ENCODE measurements at places on chromosomes 5 and 9.

DNA sequence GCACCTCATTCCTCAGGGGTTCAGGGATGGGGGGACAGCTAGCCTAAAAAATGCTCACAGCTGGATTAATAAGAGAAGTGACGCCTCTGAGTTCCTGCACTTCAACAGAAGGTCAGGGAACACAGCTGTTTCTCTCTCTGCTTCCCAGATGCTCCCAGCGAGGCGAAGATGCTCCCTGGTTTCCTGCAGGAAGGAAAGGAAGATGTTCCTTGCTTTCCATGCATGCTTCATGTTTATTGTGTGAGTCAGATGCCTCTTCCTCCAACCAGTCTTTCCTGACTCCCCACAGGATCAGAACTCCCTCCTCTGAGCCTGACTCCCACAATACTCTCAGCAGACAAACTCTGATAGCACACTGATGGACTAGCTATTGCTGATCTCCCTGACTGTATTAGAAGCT, 71.9 kb downstream of the MFAP3 start:
- no peak for DNase-seq

- DNase-seq: no peak
Observed at GRCh38 chr9:14433351-14434157, 119.6 kb upstream of the NFIB start.

DNA sequence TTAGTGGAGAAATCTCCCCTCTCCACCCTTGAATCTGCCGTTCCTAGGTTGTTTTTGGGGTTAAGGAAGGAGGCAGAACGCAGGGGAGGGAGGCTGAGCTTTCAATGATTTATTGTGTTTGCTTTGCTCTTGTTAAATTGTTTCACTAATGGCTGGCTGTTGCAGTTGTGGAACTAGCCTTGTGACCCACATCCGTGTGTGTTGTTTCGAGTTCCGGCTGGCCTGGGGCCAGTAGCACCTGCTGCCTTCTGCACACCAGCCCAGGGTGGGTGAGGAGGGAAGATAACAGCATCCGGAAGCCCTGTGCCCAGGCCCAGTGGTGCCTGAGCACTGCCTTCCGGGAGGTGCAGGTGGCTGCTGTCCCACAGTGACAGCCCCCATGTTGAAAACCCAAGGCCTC, 3.6 kb downstream of the ERGIC1 start:
- DNase-seq: no peak

DNA sequence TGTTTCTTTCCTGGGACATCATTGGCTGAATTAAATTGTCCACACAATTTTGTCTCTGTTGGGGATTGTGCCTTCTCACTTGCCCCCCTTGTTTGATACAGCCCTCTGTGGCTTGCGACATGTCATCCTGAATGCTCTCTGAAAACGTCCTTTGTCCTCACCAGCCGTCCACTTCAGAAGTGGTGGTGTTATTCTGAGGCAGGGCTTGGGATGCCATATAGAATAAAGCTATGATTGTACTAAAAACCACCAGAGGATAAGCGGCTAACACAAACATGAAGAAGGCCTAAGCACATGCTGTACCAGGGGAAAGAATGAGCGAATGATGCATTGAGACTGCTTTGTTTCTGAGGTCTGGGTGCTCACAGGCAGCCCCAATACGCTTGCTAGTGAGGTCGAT, 3.5 kb upstream of the SNX30 start:
- no peak for DNase-seq

DNA sequence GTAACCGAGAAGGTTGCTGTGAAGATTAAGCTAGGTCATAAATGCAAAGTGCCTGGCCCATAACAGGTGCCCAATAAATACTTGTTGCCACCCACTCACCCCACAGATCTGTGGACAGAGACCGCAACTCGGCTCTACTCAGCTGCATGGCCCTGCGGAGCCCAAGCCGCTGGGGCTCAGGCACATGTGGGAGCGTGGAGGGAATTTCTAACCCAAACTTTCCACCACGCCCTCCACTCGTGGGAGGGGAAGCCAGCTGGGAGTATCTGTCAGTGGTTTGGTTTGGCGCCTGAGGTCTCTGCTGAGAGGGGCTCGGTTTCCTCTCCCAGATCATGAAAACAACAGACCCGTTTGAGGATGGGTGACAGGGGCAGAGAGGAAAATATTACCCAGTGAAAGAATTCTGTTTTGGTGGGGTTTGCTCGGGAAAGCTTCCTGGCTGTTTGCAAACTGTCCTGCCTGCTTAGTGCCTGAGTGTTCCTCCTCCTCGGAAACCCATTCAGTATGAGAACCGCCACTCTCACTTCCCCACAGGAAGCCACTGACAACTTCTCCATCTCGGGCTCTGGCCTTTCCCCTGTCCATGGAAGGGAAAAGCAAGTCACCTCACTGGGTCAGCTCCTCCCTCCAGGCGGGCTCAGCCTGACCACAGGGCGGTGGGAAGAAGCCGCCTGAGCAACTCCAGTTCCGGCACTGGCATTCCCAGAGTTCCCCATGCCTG, 60.1 kb downstream of the RGS3 start:
- no peak for DNase-seq

DNA sequence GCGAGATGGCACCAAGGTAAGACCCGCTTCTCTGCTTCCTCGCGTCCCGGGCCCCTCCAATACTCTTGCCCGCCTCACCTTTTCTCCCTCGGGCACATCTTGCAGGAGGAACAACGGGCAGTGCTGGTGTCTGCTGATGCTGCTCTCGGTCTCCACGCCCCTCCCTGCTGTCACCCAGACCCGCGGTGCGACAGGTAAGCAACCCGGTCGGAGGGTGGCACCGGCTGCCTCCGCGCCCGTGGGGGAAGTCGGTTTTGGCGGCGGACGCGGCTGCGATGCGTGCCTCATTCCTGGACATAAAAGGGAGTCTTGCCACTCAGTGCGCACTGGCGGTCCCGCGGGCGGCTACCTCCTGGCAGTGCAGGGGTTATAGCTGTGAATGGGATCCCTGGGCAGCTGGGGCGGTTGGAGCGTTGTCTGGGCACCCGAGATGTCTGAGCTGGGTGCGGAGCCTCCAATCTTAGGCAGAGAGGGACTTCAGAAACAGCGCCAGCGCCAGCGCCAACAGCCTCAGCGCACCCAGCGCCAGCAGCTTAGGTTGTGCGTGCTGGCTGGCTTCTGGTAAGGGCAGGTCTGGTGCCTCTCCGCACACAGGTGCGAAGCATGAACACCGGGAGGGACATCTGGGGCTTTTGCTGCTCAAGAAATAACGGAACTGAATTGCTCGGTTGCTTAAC, 488 bp downstream of the COL15A1 start:
- DNase-seq: no peak

- DNase-seq: no peak
Observed at GRCh38 chr9:134949681-134950385, 32.1 kb upstream of the FCN1 start.

GRCh38 chr9:116149844-116150243, 3.7 kb upstream of the PAPPA start:
- no peak for DNase-seq

- DNase-seq: no peak
Observed at GRCh38 chr9:127876764-127877562, 512 bp downstream of the AK1 start.

- DNase-seq: no peak
Observed at GRCh38 chr9:38694676-38695075, 25.3 kb downstream of the FAM240B start.

DNA sequence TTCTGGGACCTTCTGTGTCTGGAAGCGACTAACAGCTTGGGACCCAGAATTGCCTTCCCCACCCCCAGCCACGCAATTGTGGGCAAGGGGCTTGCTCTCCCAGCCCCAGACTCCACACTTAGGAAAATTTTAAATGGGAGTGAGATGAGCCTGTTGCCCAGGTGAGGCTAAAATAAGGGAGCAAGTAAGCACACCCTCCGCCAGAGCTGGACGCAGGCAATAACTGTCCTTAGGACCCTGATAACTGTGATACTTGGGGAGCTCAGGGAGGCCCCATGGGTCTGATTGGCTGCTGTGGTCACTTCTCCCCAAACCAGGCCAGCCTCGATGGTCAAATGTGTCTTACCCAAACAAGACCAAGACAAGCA, 13.3 kb downstream of the ABO start:
- DNase-seq: no peak

- no peak for DNase-seq
Observed at GRCh38 chr9:93633492-93634221, 57.3 kb downstream of the PHF2 start.

- no peak for DNase-seq
Observed at GRCh38 chr5:123448743-123449142, 25.5 kb upstream of the CEP120 start.

- no peak for DNase-seq
Observed at GRCh38 chr9:20480249-20480648, 142.1 kb downstream of the MLLT3 start.

DNA sequence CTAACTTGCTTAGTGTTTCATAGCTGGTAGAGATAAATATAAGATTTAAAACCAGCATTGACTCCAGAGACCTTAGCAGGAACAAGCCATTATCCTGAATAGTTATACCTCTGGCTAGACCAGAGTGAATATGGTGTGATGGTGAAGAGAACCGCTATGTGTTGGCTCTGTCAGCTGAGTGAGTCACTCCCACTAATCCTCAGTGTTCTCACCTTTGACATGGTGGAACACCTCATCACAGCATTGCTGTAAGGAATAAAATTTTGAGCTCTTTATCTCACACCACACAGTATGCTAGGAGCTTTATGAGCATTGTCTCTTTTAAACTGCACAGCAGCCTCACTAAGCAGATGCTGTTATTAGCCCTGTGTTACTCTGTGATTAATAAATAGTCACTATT, 90.7 kb upstream of the DHFR start:
- DNase-seq: no peak

DNA sequence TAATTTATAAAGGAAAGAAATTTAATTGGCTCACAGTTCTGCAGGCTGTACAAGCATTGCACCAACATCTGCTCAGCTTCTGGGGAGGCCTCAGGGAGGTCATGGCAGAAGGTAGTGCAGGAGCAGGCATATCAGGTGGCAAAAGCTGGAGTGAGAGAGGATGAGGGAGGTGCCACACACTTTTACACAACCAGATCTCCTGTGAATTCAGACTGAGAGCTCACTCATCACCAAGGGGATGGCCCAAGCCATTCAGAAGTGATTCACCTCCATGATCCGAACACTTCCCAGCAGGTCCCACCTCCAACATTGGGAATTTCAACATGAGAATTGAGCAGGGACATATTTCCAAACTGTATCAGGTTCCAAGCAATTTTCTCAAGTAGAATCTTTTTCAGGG, 84.7 kb upstream of the BRINP1 start:
- DNase-seq: no peak

GRCh38 chr5:116011046-116011445, 21.2 kb upstream of the ARL14EPL start:
- DNase-seq: no peak

- DNase-seq: no peak
Observed at GRCh38 chr9:109997682-109998081, 210.3 kb downstream of the C9orf152 start.

DNA sequence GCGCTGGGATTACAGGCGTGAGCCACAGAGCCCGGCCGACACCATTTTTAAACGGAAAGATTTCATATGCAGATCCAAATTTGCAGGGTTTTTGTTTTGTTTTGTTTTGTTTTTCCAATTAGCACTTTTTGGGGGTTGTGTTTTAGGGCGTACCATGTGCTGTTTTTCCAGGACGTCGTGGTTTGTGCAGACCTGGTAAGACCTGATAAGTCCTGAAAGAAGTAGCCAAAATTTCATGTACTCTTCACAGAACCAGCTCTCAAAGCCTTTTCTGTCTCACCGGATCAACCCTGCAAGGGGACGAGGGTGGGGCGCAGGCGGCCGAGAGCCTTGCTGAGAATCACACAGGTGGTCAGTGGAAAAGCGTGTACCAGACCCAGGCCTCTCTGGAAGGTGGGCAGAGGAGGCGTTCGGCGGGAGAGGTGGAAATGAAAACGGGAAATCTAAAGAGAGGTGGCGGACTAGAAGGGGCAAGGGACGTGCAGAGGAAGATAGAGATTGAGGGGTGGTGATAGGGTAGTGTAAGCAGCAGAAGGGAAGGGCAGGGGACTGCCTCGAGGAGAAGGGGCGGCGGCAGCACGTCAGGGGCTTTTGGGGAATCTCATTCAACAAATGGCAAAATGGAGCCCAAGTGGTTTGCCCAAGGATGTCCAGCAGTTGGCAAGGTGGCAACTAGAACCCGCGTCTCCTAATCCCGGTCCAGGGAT, 1.1 kb upstream of the FAF2 start:
- DNase-seq: no peak

DNA sequence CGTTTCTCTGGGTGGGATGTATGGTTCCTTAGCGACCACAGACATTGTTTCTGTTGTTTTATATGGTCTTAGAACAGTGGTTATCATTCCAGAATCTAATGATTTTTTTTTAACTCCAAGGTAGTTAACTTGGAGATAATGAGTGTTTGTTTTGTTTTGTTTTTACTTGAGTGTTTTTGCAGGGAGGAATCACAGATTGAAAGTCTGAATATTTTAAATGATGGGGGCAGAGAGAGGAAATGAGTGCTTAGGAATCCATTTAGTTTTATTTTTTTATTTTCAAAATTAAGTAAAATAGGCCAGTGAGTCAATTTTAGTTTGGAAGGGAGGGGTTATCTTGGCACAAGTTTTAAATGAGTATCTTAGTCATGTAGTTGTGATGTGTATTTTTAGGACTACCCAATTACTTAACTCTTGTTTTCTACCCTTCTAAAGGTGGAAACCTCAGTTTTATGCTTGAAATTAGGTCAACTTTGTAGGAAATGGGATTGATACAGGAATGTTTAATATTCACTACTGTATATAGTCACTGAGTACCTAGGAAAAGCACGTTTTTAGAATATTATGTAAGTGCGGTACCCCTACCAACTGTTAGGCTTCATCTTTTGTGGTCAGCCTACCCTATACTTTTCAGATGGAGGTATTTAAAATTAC, 2.0 kb downstream of the UBE2R2 start:
- DNase-seq: no peak

- no peak for DNase-seq
Observed at GRCh38 chr9:77939149-77939668, 92.4 kb downstream of the GNAQ start.

- DNase-seq: no peak
Observed at GRCh38 chr9:88791105-88791805, 200.0 kb upstream of the S1PR3 start.

- no peak for DNase-seq
Observed at GRCh38 chr9:136366826-136367225, 3.3 kb upstream of the DNLZ start.

GRCh38 chr5:181187500-181188213, 17.3 kb downstream of the TRIM7 start:
- DNase-seq: no peak

DNA sequence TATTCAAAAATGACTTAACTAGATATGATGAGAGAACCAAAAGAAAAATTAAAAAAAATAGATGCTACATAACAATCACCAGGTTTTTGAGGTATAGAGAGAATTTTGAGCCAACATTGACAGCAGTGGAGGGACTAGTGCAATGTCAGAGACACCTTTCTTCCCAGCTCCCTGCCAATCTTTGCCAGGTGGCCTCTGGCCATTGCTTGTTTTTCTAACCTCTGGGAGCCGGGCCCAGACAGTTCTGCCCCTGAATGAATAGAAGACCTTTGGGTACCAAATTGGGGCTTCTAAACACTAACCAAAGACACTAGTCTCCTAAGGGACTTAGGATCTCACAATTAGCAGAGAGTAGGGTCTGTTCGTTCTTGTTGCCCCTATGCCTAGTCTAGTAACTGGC, 33.4 kb downstream of the FOXD1 start:
- no peak for DNase-seq

Measured in NCI-H1417 treated with DMSO at 0.1 percent for 48 hours (cell line).